ENCODE measurements at places on chromosomes 12 and 14.
A peak's percentile ranks its signal among the peaks of the same experiment; 100 is the strongest.

DNA sequence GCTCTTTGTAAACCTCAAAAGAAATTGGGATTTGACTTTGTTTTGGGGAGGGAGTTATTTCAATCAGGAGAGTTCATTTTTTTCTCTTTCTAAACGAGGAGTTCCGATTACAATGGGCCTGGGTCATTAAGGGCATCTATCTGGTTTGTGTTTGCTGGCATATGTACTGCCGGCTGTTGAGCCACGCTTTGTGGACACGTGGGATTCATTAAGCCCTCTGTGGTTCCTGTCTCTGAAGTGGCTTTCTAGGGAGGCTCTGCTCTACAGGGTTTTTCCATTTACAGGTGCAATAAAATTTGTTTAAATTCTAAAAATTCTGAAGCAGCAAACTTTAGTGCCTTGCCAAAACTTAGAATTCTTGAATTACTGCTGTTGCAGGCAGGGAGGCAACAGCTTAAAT lies 57.9 kb downstream of the GNS start:
- DNase-seq: peak; percentile 16

- no peak for DNase-seq
These were observed 38.4 kb downstream of the WASHC3 start for GRCh38 chr12:102023343-102023930.

GRCh38 chr12:95766356-95767019 lies 24.1 kb downstream of the NTN4 start:
- DNase-seq: no peak

GRCh38 chr14:36955376-36955775 lies 217.0 kb downstream of the SLC25A21 start:
- no peak for DNase-seq

DNA sequence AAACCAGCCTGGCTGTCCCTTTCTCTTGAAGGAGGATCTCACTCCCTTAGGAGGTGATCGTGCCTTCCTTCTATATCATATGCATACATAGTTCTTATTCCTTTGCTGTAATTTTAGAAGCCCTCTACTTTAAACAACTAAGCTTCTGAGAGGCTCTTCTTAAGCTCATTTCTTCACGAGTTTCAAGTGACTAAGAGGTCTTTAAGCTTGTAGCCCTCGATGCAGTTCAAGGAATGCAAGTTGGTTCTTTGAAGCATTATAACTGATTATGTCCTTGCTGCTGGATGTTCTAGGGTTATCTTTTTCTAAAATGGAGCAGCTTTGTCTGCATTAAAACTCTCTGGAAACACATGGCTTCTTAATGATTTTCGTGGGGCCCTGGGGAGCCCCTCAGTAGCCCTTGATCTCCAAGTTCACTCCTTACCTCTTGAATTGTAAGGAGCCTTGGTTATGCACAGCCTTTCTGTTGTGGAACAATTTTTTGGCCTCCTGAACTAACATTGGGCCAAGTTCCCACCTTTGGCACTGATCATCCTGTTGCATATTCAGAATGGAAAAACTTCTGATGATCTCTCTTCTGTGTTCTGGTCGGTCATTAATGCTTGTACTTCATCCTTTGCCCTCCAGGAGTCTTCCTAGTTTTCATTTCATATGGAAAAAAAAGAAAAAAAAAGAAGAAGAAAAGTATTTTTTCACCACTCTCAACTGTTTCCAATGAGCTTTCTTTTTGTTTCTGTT lies 12.6 kb downstream of the RASSF8 start:
- no peak for DNase-seq

DNA sequence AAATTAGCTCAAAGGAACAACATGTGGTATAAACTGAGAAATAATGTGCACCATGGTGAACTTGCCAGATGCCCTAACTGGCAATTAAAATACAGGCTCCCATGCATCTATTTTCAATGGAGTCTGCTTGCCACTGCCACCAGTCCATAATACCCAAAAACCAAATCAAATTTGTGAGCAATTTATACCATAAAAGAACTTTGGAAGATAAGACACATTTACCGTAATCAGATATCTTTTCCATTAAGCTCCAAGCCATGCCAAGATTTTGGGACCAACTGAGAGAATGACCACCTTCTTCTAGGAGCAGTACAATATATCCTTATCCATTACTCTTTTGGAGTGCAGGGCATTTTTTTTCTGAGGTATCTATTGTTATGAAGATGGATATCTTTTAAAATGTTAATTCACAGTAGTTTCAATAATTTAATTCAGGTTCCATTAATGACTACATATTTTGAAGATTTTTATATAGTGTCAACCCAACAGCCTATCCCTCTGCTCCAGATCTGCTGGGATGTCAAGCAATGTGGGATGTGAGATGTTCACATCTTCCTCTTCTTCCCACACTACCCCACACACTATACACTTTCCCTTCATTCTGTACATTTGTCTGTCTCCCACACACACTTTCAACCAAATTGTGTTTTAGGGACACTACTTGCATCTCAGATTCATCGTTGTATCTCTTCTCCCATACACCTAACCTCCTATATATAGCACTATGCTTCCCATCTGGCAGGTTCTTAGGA lies 53.3 kb downstream of the KIF21A start:
- no peak for DNase-seq

GRCh38 chr12:28961948-28962384 lies 187.1 kb upstream of the FAR2 start:
- peak; percentile 89 for DNase-seq

GRCh38 chr14:102317564-102318248 lies 1.8 kb upstream of the ZNF839 start:
- peak; percentile 61 for DNase-seq

DNA sequence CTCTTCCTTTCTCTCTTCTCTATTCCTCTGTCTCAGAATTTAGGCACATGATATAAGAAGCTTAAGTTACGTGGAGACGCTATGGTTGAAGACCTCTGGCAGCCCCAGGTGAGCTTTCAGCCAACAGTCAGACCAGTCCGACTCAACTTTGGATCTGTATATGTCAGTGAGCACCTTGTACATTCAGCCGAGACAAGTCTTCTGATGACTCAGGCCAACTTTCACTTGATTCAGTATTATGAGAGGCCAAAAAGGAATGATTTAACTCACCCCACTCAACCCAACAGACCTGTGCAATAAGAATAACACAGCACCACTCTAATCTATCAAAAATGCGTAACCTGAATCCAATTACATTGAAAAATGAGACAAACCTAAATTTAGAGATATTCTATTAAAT lies 47.5 kb upstream of the FOXG1 start:
- DNase-seq: no peak

DNA sequence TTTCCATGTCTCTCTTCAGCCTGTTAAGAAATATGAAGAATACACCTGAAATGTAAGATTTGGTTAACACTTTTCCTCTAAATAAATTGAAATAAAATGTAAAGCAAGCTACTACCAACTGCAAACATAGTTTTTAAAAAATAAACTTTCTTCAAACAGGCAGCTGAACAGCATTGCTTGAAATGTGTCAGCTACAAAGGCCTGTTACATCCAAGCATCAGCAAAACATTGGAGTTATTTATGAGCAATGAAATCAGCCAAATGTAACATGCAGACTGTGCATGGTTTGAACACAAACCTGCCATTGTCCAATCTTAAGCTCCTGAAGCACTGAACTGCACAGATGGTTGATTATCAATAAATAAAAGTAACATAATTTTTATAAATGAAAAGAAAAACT lies 291.3 kb downstream of the ACSS3 start:
- no peak for DNase-seq

DNA sequence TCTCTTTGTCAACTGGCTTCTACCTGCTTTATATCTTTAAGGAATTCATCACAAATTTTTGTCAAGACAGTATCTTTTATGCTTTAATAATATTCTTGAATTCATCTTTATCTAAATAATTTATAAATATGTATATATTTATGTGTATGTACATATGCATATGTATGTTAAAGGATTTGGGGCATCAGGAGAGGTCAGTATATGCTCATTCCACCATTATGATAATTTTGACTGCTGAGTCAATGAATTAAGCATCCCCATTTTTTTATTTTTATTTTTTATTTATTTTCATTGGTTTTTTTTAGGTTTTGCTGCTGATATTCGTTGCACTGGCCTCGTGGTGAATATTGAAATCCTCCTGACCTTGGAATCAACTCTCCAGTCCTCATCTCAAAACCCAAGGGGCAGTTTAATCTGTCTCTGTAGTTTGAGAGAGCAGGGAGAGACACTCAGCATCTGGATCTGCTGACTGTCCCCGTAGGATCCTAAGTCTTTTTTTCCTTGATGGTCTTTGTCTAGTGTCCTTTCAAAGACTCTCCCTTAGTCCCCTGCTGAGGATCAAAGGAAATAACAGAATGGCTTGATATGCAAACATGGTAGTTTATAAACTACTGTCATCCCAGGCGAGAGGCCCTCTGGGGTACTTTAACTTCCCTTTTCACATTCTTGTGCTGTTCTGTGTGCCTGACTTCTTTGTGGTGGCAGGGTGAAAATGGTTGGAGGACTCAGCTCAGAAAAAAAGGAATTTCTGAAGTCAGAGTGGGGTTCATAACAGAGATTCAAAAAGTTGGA lies 218.7 kb downstream of the DIO2 start:
- DNase-seq: no peak

DNA sequence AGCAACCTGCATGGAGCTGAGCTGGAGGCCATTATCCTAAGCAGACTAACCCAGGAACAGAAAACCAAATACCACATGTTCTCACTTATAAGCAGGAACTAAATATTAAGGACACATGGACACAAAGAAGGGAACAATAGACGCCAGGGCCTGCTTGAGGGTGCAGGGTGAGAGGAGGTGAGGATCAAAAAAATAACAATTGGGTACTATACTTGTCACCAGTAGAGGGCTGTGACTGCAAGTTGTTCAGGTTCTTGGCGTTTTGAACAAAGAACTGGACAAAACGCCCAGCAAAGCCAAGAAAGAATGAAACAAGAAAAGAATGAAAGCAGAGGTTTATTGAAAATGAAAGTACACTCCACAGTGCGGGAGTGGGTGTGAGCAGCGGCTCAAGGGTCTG lies 208.5 kb upstream of the NEDD1 start:
- no peak for DNase-seq

GRCh38 chr14:33938131-33938949 lies 12.5 kb downstream of the EGLN3 start:
- DNase-seq: no peak

GRCh38 chr14:80906336-80906735 lies 35.2 kb downstream of the CEP128 start:
- no peak for DNase-seq

DNA sequence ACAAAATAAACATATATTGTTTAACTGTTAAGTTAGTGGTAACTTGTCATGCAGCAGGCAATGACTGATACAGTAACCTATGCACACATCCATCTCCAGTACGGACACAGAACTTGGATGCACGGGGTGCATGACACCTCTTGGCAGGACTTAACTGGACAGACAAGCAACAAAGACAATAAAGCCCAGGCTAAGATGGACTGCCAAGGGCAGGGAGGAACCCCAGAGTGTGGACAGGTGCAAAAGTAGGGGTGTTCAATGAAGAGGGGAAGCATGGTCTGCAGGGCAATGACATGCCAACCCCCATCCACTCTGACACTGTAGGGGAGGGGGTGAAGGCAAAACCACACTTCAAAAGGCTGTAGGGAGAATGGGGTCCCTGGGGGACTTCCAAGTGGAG lies 11.7 kb downstream of the SSH1 start:
- no peak for DNase-seq

DNA sequence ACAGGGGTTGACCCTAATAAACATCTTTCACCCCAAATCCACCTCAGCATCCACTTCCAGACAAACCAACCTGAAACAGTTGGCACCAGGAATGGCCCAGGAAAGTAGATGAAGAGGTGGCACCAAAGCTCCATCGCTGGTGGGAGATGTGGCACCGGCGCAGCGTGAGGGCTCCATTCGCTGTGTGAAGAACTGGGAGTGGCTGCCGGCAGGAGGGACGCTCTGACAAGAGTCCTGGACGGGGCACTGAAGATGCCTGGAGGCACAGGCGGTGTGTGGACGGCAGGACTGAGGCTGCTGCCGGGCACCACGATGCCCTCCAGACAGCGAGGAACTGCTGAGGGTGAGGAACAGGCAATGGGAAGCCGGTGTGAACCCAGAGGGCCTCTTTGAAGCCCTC lies 29.3 kb downstream of the DIO3 start:
- no peak for DNase-seq

GRCh38 chr14:29925736-29926135 lies 1.9 kb downstream of the PRKD1 start:
- no peak for DNase-seq

- DNase-seq: no peak
These were observed 12.9 kb downstream of the ST8SIA1 start for GRCh38 chr12:22321638-22322037.

- DNase-seq: peak; percentile 69
These were observed 113.2 kb upstream of the FLRT2 start for GRCh38 chr14:85416771-85417170.

DNA sequence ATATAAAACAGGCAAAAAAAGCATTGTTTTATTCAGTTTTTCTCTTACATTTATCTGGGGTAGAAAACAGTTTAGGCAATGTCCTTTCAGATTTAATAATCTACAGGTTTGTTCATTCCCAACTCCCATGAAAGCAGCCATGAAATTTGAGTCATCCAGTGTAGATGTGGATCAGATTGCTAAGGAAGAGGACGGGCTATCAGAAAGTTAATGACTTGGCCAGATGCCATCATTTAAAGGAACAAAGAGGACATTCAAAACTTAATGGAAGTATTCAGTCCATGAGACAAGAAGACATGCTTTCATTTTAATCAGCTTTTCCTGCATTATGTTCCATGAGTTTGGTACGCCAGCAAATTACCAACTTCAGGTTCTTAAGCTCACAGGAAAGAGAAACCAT lies 31.1 kb upstream of the POC1B start:
- DNase-seq: peak; percentile 42
